Calu3 (cell line): ENCODE measurements at places on chromosomes 6 and 20.

DNA sequence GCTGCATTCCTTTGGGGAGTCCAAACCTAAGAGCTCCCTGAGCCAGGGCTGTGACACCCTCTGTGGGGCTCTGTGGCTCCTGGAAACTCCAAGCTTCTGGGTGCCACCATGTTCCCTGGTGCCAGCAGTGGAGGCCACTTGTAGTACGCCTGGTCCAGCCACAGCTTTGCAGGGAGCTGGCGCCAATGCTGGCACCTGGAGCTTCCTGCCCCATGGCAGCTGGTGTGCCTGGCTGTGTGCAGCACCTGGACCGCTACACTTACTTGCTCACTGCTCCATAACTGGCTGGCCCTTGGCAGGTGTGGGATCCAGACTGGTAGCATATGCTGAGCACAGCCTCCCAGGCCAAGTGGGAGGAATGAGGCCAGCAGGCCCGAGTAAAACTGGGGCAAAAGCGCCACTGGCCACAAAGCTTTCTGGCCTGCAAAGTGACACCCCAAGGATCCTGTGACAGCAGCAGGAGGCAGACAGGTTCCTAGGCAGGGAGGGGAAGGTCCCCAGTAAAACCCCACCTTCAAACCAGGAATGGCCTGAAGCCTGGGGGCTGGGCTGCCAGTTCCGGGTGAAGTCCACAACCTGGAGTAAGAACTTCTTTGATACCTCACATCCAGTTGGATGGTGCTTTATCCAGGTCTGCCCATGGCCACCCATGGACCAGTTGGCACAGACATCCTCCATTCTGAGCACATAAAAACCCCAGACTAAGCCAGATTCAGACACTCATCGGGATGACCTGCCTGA is 461.0 kb downstream of the TBC1D32 start:
- no peak for DNase-seq

DNA sequence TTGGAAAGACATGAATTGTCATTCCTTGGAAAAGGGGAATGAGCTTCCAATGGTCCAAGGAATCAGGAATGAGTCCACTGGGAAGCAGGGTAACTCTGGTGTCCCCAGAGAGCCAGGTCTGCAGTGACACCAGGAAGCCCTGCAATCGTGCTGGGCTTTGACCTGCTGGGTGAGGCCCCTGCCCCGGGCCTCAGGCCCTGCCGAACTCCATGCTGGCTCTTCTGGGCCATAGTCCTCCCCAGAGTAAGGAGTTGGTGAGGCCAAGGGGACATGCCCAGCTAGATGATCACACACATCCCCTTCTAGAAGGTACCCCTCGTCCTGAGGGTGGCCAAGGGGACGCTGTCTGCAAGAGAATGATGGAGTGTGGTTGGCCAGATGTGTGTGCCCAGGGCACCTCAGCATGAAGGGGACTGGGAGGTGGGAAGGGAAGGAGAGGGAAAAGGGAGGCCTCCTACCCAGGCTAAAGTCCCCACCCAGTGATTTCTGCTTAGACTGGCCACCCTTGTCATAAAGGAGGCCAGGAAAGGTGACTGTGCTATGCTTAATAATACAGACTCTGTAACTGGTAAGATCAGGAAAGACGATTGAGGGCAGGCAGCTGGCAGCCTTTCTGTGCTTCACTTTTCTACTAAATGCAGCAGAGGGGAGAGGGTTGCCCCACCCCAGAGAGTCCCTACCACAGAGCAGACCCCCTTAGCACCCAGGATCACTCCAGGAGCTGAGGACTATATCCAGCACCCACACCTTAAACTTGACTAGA is 119.3 kb downstream of the SNX5 start:
- no peak for DNase-seq

GRCh38 chr6:54970337-54970736 is 123.8 kb downstream of the FAM83B start:
- no peak for DNase-seq

DNA sequence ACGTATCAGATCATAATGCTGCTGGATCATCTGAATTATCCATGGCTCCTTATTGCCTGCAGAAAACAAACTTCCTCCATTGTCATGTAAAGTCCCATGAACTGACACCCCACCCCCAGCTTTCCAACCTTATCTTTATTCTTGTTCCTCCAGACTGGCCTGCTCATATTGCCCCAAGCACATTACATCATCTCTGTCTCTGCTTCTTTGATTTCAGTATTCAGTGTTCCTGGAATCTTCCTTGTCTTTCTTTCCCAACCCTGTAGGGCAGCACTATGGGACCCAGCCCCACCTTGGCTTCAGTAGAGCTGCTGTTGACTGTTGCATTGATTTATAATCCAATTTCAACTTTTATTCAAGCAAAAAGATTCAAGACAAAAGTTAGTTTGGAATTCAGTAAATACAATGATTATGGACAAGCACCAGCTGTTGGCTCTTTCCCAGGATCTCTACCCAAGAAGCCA is 187.5 kb upstream of the ECI2 start:
- no peak for DNase-seq

DNA sequence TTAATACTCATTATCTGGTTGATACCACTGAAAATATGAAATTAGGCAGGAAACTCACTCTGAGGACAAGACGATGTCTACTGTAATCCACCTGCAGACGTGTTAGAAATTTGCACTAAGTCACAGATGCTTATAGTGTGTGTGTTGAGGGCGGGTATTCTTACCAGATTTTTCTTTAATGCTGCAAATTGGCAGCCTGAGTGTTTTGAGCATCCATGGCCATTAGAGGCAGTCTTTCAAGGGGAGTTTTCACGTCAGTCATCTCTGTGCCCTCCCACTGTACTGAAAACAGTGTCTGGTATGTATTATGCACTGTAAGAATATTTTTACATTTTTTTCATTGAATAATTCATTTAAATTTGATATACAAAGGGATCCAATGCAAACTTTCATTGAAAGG is 266.5 kb upstream of the QKI start:
- DNase-seq = no peak

DNA sequence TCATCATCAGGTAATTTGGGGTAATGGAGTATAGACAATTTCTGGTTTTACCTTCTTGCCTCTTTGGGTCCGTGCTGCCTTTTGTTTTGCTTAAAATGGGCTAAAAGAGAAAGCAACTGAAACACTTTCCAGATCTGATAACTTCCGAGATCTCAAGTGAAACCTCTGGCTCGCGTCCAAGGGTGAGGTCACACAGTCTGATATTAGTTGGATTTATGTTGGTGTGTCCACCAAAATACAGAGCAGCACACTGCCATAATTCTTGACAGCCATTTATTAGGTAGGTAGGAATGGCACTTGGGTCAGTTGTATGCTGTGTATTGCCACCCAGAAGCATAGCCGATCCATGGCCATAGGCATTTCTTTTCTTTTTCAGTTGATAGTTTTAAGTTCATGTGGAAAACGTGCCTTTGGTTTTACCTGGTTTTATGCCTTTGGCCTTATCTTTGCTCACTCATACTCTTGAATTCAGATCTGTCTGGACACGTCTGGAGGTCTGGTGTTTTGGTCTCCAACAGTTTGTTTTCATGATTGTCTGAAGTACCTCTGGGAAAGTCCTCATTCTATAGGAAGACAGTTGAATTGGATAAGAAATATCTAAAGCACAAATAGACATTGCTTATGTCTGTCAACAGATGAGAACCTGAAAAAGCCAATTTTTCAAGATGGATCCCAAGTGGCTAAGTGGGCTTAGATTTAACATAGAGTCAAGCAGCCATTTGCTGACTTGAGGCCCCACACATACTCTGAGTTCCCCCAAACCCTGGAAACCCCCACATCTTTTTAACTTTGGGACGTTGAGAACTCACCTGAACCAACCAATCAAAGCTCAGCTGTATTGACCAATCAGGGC is 320.8 kb downstream of the SOX4 start:
- DNase-seq = peak; percentile 78

DNA sequence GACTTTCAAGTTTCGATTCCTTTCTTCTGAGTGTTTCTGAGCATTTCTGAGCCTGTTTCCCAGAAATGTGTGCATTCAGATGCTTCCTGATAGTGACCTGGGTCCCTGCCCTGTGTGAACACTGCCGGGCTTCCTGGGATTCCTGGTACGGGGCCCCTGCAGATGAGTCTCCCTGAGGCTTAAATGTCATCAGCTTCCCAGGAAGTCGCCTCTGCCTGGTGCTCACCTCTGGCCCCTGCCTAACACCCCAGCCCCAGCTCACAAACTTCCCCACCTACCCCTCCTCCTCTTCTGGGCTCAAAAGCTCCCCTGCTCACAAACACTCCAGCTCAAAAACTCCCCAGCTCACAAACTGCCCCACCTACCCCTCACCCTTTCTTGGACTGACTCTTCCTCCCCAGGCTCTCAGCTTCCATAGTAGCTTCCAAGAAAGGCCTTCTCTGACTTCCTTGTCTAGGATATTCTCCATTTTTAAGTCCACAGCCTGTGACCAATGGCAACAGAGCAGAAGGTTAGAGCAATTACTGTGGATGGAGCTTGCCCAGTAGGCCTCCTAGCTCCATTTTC is 42.0 kb downstream of the TGM2 start:
- no peak for DNase-seq

DNA sequence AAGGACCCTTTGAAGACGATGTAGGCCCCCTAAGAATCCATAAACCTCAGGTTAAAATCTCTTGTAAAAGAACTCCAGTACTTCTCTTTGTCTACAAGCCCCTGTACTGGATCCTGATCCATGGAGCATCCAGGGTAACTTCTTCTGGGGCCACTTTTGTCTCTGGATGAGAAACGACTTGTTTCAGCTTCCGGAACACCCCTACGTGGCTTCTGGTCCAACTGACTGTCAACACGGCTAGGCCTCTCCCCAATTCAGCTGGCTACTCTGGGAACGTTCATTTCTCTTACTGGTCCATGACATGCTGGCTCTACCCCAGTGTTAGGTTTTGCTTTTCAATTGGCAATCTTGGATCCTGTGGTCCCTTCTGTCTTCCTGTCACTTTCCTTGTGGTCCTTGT is 198.0 kb downstream of the BACH2 start:
- DNase-seq = no peak

DNA sequence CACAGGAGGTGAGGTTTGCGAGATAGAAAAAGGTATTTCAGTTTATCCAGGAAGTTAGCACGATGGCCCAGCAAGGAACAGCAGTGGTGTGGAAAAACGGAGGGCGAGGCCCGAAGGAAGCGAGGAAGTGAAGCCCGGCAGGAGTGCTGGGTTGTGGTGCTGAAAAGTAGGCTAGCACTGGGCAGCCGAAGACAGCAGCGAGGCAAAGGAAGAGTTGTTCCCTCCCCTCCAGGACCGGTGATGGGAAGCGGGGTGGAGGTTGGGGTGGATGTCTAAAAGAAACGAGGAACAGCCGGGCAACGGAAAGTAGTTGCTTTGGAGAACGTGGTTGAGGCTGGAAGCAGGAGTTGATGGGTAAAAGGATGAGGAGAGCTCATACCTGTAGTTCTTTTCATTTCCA is 1.4 kb downstream of the METTL24 start:
- no peak for DNase-seq

DNA sequence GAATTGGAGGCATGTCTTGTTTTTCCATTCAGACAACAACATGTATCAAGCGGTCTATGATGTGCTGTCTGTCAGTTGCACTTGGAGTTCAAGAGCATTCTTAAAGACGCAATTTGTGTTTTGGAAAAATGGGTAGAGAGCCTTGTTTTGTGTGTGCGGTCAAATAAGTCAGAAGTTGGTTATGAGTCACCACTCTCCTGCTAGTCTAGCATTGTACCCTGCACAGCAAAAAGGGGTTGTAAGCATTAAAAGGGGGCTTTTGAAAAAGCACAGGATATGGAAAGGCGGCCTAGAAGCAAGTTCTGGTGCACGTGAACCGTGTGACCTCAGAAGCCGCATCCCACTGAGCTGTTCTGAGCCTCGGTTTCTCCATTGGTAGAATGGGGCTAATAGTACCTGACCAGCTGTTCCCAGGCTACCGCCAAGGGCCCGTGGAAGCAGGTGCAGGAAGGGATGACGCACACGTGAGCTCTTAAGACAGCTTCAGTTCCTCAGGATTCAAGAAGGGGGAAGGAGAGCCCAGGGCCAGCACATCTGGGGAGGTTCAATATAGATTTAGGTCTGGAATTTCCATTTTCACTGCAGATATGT is 61.6 kb upstream of the SNX9 start:
- no peak for DNase-seq

DNA sequence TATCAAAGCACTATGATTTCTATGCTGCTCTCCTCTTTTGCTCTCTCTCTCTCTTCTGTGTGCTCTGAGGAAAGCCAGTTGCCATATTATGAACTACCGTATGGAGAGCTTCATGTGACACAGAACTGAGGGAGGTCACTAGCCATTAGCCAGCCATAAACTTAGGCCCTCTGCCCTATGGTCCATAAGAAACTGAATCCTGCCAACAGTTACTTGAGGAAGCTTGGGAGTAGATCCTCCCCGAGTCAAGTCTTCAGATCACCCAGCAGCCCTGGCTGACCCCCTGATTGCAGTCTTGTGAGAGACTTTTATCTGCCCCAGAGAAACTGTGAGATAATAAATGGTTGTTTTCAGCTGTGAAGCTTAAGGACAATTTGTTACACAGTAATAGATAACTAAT is 5.7 kb upstream of the PEX7 start:
- no peak for DNase-seq

GRCh38 chr6:24766680-24767462 is 7.9 kb upstream of the GMNN start:
- DNase-seq = no peak

DNA sequence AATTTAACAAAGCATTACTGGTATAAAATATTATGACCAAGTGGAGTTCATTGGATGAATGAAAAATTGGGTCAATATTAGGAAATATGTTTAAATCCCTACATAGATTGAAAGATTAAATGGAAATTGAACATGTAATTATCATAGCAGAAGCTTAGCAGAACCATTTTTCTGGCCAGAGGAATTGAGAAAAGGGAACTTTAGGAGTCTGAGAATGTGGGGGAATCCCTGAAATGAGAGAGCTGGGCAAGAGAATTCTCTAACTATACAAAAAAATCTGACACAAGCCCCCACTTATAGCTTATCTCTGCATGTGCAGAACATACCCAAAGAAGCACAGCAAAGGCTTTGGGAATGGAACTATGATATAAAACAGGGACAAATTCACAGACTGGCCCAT is 67.4 kb upstream of the ARHGAP18 start:
- DNase-seq = no peak

GRCh38 chr6:158756126-158756525 is 63.0 kb downstream of the EZR start:
- no peak for DNase-seq

DNA sequence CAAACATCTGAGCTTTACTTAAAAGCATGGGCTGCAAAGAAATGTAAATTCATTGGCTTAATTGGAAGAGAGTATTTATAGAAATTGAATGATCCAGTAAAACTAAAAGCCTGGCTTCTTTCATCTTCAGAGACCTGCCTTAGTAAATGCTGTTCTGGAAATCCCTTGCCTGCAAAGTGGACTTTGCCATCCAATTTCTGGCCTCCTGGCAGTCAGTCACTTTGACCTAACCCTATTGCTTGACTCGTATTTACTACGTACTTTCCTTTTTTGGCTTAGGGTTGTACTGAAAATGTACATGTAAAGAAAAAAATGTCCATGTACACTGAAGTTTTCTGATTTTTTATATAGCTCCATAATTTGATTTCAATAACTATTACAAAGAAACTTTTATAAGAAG is 47.1 kb downstream of the E2F3 start:
- DNase-seq = no peak

GRCh38 chr6:25277857-25278256 is 1.3 kb upstream of the CARMIL1 start:
- no peak for DNase-seq
